ENCODE measurements at places on chromosomes 6 and 20. TPM values are rescaled to one million over a fixed set of nuclear protein-coding genes. Genes with fewer than 3 reads are reported as not detected.

DNA sequence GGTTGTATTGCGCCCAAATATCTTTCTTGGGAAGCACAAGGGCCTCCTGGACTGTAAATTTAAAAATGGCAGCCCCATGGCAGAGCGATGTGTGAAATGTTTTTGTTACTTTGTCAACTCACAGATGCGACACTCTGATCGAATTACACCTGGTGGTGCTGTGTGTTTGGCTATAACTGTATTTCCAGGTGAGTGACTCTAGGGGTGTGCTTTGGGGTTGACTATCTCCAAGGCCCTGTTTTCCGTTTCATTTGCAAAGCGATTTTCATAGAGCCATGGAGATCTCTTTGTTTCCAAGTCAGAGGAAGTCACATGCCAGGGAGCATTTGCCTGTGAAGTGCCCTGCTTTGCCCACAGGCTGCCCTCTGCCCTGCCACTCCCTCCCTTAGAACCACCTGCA, 93.5 kb downstream of the CDC5L start:
- no peak for ATAC-seq

GRCh38 chr6:35234901-35235300, 21.1 kb downstream of the SCUBE3 start:
- no peak for ATAC-seq

Gene TNNC2
- 0.37 TPM for total RNA-seq

Gene GINS1
- total RNA-seq: 20.9 TPM

Gene TMEM74B
- total RNA-seq: 0.89 TPM

Gene CD83
- total RNA-seq: 12.3 TPM

Measured in activated T-helper 17 cell treated with anti-CD3 and anti-CD28 coated beads, Interleukin-2, amount 50 U/mL, for 72 hours (primary cell).